ENCODE measurements at places on chromosomes 4 and X.

- DNase-seq, result no peak
These were observed 12.9 kb upstream of the ADH4 start for GRCh38 chr4:99156992-99157391.

DNA sequence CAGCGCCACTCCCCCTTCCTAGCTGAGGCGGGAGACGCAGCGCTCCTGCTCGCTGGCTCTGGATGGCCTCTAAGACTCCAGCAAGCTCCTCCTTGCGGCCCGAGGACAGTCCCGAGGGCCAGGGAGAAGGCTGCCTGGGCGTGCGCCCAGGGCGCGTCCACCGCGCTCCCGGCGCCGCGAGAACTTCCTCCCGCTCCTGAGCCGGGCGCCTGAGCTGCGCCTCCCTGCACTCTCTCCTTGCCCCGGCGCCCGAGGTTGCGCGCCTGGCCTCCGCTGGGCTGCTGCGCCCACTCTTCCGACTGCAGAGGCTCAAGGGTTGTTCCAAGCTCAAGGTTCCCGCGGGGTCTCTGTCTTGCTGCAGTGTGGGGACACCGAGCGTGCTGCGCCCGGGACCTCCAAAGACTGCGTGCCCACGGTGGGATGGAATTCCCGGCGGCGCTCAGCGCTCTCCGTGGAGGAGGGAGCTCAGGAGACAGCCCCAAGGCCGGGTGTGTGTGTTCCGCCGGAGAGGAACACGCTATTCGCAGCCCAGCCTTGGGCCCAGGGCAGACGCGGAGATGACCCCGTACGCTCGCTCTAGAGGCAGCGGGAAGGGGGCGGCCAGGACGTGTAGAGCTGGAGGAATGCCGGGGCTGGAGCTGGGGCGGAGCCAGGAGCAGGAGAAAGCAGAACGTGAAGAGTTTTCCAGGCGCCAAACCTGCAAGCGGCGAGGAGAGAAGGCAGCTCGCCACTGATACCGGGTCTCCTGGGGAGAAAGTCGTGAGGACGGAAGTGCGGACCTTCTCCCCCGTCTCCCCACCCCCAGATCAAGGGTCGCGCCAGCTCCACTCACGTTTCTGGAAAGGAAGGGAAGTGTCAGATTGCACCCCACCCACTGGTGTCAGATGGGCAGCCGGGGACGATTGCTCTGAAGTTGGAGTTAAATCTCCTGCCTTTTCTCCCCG lies at the start of gene ARHGAP6:
TSS of gene ARHGAP6 (minus strand) at position 753 of the 944 bp plus-strand sequence. CDS start 1,092 bp downstream, outside the sequence.
- no peak for DNase-seq

- no peak for DNase-seq
These were observed 27.7 kb downstream of the DMP1 start for GRCh38 chr4:87677731-87678130.

DNA sequence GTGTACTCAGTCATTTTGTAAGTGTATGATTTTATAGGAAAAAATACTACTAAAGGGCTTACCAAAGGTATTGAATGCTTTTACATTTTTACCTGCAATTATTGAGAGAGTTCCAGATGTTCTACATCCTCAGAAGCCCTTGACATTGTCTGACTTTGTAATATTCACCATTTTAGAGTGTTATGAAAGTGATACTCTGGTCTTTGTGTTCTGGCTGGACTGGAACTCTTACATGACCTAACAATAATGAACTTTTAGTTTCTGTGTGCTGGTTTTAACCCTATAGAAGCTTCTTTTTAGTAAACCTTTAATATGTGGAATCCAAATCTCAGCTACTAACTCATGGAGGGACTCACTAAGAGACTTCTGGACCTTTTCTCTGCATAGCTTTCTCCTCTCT lies 478.8 kb upstream of the SPANXN1 start:
- no peak for DNase-seq

- no peak for DNase-seq
These were observed 26.0 kb downstream of the ARL13A start for GRCh38 chrX:100995469-100995868.

GRCh38 chr4:106502106-106502699 lies 133.6 kb upstream of the GIMD1 start:
- DNase-seq, result peak; percentile 59

DNA sequence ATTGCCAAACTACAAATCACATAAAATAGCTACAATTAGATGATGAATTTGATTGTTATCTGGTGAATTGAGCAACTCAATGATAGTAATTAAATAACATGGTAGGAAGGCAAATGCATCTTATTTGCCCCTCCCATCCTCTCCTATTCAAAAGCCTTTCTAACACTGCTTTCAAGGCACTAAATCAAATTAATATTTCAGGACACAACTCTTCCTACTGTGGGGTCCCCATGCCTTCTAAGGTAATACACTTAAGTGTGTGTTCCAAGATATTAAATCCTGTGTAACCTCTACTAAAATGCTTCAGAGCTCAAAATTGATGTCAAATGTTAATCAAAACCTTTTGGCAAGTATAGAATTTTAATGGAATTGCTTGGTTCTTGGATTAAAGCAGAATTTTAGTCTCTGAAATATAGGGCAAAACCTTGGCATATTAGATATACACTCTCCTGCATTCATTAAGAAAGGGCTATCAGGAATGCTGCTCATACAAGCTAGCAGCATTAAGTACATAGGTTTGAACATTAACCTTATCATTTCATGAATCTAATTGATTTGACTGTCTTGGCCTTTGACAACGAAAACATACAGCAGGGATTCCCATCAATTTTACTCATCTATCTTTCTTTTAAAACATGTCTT lies 371.8 kb upstream of the GALNTL6 start:
- no peak for DNase-seq

DNA sequence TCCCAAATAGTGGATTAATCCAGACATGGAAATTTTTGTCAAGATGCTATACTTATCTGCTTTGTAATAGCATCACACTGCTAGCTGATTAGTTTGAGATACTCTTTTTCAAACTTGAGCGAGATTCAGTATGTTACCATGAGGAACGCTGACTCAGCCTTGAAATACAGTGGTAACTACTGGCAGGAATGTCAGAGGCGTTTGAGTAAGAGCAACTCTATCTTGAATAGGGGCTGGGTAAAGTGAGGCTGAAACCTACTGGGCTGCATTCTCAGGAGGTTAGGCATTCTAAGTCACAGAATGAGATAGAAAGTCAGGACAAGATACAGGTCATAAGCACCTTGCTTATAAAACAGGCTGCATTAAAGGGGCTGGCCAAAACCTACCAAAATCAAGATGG lies 2519.6 kb downstream of the ARAP2 start:
- no peak for DNase-seq

- DNase-seq, result no peak
These were observed 51.4 kb downstream of the SHROOM4 start for GRCh38 chrX:50762578-50762977.

DNA sequence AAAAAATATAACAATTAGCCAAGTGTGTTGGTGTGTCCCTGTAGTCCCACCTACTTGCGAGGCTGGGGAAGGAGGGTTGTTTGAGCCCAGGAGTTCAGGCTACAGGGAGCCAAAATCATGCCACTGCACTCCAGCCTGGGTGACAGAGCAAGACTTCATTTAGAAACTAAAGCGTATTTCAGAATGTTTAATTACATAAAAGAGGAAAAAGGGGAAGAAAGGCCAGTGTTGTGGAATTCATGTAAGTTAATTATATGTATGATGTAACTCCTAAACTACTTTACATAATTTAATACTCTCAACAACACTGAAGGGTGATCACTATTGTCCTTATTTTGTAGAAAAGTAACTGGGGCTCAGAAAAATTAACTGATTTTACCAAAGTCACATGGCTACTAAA lies 67.2 kb upstream of the HOPX start:
- DNase-seq, result no peak

DNA sequence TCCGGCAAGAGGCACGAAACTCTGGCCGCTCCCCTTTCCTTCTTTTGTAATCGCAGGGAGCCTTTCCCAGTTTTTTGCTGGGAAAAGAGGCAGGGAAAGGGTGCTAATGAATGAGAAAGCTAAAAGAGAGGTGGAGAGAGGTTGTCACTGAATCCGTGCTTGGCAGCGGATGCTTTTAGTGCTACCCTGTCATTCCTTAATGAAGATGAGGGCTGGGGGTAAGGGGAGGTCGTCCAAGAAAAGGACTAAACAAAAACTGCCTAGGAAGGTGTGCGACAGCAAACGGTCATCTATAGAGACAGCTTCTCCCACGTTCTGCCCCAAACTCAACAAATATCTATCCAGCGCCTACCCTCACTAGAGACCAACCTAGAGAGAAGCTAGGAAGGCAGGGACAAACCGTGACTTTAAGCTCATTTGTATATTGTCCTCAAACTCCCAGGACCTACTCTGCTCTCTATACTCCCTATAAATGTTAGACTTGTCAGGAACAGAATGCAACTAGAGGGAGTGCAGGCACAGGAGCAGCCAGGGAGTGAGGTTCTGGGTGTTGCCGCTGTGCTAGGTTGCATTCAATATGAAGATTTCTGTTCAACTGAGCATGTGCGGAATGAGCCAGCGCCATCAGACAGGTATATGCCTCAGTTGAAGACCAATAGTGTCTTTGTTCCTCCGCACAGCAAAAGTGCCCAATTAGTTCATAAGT lies 777 bp upstream of the CASK start:
- DNase-seq, result peak; percentile 24

DNA sequence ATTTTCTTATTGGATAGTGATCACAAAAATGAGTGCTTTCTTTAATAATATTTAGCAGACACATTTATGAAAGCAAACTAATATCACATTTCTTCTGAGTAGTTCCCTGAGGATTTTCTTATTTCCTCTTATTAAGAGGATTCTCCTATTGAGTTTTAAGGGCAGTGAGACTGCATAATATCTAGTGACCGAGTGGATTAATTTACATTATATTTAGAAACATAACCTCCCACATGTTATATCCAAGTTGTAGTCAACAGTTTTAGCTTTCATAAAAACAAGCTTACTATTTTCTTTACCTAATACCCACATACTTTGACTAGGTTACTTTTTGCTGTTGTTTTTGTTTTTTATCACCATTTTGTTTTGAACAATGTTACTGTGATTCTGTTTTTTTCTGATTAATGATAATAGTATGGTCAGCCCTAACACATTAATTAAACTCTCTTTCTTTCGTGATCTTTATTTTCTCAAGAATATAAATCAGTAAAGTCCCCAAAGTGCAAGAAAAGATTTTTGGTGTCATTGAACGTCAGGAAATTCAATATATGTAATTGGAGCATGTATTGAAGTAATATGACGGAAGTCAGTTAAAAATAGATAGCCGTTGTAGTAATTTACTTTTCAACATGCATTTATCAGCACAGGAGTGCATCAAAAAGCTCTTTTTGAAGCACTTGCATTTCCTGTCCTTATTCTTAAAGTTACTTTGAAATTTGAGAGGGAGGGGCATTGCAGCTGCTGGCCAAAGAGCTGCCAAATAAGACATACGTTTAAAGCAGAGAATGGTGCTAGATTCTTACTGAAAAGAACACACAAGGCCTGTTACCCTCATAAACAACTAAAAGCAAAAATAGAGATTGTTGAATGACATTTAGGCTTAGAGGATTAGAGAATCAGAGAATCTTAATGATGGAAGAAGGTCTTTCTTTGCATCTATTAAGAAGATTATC lies 25.2 kb downstream of the DDIT4L start:
- peak; percentile 55 for DNase-seq

- peak; percentile 78 for DNase-seq
These were observed 1.0 kb downstream of the PGRMC2 start for GRCh38 chr4:128286474-128287058.

DNA sequence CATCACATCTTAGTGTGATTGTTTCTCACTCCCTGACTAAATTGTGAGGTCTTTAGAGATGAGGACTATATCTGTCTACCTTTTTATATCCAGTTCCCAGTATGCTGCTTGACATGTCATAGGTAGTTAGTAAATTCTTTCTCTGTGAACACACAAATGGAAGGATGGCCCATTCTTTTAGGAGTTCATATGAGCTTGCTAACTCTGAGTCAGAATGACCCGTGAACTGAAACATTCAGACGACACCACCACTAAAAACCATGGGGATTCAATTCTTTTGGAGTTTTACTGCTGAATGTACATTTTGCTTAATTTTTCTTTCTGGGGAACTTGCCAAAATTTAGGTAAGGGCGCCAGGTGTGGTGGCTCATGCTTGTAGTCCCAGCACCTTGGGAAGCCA lies 13.9 kb downstream of the OFD1 start:
- DNase-seq, result no peak

DNA sequence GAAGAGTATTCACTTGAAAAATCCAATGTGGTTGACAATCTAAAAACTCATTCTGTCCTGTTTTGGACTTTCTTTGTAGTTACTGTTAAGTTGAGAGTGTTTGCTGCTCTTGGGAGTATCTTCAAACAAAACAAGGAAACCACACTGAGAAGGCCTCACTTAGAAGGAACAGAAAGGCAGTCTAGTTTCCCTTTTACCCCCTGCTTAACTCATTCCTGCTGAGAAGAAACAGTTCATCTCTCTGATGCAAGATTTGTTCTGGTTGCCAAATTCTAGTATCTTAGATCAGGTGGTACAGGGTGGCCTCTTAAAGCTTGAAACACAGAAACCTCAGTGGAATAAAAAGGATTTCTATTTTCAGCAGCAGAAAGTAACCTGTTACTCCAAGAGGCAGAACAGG lies 41.4 kb downstream of the GUCY2F start:
- DNase-seq, result peak; percentile 7

GRCh38 chr4:25870081-25870480 lies 7.3 kb upstream of the SEL1L3 start:
- DNase-seq, result peak; percentile 74

- no peak for DNase-seq
These were observed 384.5 kb downstream of the RPA4 start for GRCh38 chrX:97268182-97268680.

DNA sequence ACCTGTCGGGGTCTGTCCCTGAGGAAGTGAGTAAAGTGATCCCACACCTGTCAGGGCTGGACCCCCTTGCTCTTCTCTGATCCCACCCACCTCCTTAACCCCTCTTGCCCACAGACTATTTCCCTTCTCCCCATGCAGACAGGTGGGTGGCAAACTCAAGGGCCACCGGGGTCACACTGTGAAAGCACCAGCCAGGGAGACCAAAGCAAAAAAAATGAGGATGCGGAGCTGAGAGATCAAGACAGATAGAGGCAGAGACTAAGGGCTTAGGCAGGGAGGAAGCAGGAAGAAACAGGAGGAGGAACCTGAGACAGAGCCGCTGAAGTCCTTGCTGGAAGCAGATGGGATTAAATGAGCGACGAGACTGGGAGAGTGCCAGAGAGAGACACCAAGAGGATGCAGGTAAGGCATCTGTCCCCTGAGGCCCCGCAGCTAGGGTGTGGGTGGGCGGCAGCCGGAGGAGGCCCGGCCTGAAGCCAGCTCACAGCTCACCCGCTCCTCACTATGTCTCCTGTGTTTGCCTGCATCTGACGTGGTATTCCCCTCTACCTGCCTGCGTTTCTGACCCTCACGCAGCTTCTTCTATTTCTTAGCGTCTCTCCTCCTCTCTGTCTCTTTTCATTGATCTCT lies 7.2 kb downstream of the TIMM17B start:
- no peak for DNase-seq

- DNase-seq, result no peak
These were observed 7.1 kb downstream of the FAT4 start for GRCh38 chr4:125321709-125322365.
